ENCODE measurements at places on chromosomes 4 and X.

GRCh38 chrX:150058728-150059127 is 120.4 kb upstream of the EOLA2 start:
- DNase-seq = no peak

DNA sequence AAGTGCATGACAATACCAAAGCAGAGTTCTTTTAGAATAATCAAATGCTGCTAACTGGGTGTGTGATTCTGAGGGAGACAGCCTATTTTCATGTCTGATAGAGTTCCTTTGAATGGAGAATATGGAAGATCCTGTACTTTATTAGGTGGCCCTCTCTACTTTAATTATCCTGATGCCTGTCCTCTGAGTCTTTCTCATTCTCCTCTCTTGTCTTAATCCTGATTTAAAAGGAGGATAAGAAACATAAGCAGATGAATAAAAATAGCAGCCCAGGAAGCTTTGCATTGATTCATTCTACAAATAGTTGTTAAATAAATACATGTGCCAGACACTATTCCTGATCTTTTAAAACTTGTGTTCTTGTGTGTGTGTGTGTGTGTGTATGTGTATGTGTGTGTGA is 387.3 kb downstream of the SPRY1 start:
- DNase-seq = no peak

GRCh38 chr4:100848841-100849240 is 331.0 kb upstream of the EMCN start:
- DNase-seq = no peak

GRCh38 chr4:120801137-120801758 is 121.3 kb downstream of the PRDM5 start:
- DNase-seq = no peak

DNA sequence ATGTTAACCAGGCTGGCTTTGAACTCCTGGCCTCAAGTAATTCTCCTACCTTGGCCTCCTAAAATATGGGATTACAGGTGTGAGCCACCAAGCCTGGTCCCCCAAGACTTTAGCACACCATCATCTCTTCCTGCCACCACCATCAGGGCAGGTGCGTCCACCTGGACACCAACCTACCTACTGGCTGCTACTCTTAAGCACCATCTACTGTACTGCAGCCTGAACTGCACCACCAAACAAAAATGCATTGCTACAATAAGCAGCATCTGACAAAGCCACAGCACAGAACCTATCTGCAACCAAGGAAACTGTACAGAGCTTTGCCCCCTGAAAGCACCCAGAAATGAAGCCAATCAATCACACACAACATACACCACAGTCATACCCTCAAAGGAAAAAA is 139.7 kb downstream of the EFHC2 start:
- no peak for DNase-seq

DNA sequence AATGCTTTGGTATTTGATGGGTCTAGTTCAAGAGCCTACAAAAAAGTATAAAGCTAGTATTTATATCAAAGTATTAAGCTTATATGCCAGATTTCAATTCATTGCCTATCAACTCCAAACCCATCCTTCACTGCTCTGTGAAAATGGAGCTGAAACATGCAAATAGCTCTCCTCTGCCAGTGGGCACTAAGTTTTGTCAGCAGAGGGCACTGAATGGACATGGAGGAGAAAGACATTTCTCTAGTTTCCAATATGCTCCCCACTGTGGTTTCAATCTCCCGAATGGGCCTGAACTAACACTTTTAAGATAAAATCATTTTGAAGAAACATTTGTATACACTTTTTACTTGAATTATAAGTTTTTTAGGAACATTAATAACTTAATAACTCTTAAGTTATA is 12.4 kb downstream of the PPID start:
- DNase-seq = peak; percentile 6
